ENCODE measurements at places on chromosomes 3 and 15. TPM values are rescaled to one million over a fixed set of nuclear protein-coding genes. Genes with fewer than 3 reads are reported as not detected.

The ITGA11 gene
- 4.4 TPM for polyA plus RNA-seq

The KCNAB1 gene
- polyA plus RNA-seq, result 3.2 TPM

The CYP1A2 gene
- 0.10 TPM for polyA plus RNA-seq

The DHX36 gene
- polyA plus RNA-seq, result 68.3 TPM

The SH3GL3 gene
- polyA plus RNA-seq, result 10.7 TPM

DNA sequence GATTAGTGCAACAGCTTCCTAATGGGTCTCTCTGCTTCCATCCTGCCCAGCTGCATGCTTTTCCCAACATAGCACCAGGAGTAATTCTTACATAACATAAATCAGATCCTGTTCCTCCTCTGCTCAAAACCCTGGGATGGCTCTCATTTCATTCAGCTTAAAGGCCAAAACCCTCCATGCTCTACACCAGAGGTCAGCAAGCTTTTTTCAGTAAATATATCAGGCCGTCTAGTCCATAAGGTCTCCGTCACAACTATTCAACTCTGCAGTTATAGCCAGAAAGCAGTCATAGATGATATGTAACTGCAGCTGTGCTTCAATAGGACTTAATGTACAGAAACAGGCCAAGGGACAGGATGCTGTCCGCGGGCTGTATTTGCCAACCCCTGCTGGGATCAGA is 202.8 kb upstream of the UBE2E2 start:
- no peak for DNase-seq

DNA sequence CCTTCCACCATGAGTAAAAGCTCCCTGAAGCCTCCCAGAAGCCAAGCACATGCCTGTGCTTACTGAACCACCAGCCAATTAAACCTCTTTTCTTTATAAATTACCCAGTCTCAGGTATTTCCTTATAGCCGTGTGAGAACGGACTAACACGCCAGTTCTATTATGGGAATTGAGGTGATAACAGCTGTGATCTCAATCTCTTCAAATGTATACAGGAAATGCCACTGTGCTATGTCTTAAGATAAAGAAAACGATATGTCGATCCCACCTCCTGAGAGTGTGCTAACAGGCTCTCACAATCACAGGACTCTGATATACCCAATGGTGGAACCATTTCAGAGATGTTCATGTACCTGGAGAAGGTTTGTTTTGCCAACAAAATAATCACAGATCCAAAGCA is 26.2 kb downstream of the CHSY1 start:
- DNase-seq, result no peak

GRCh38 chr3:37981348-37981664 is 9.3 kb upstream of the VILL start:
- no peak for DNase-seq

DNA sequence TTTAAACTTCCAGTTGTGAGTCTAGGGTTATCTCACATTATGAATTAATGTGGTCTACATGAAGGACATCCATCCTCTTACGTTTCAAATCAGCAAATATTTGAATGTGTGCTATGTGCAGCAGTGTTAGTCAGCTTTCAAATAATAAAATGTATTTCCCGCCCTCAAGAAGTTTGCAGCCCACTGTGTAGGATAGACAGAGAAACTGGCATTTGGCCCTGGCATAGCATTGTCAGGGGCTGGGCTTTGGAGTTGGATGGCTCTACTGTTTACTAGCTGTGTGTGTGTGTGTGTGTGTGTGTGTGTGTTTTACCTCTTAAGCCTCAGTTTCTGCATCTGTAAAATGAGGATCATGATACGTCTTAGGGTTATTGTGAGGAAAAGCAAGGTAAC is 400.5 kb upstream of the C2CD4B start:
- DNase-seq, result no peak

GRCh38 chr3:111963424-111963823 is 15.4 kb upstream of the ABHD10 start:
- no peak for DNase-seq

DNA sequence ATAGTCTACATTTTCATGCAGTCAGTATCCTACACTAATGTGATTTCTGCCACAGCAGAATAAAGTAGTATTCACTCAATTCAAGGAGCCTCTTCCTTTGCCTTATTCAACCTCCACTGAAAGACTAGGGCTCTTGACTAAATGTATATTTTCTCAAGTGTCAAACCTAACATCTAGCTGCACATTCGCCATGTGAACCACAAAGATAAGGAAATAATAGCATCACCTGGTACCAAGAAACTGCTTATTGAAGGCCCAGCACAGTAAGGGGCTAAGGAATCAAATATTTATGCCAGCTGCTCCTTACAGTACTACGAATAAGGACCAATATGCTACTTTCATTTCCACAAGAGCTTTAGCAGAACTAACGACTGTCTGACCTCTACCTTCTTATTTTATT is 1.3 kb downstream of the SRP14 start:
- DNase-seq, result no peak

DNA sequence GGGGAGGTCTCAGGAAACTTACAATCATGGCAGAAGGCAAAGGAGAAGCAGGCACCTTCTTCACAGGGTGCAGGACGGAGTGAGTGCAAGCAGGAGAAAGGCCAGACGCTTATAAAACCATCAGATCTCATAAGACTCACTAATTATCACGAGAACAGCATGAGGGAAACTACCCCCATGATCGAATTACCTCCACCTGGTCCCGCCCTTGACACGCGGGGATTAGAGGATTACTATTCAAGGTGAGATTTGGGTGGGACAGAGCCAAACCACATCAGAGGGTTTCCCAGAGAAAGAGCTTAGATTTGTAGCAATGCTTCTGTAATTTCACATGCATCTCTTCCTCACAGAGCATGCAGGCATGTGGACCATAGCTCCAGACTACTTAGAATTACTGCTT is 615.7 kb upstream of the UBE2E2 start:
- no peak for DNase-seq

DNA sequence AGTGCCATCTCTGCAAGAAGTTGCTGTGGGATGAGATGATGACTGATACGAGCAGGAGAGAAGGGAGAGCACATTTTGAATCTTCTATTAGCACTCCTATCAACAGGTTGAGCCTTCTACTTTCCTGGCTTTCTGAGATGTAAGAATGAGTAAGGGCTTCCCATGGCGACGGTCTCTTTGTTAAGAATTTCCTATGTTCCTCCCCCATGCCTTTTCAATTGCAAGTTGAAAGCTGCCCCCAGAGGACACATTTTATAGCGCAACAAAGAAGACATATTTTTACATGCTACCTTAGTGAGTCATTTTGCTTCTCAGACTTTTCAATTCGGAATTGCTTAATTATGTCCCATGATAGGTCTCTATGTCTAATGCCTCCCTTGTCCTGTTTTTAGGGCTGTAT is 71.3 kb upstream of the LRTM1 start:
- DNase-seq, result no peak

GRCh38 chr15:25869701-25870100 is 6.6 kb upstream of the ATP10A start:
- no peak for DNase-seq

- no peak for DNase-seq
Observed at GRCh38 chr3:172249039-172249438, 199.2 kb downstream of the GHSR start.

DNA sequence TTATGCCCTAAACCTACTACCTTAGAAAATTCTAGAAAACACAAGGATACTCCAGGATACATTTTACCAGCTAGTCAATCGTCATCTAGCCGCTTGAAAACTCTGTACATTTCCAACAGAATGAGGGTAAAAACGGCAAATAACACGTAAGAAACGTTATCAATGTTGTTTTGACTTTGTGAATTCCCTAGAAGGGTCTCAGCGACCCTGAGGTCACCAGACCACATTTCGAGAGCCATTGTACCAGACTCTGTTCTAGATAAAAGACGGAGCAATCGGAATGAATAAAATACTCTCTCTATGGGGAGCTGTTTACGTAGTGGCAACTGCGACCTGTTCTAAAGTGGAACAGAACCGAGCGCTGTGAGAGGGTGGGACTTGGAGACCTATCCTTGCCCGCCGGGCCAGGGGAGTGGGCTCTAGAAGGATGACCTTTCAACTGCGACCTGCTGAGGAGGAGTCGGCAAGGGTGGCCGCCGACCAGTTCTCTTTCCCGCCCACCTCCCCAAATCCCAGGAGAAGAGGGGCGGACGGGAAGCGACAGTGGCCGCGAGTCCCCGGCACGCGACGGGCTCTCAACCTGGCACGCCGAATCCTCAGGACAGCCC is 778 bp upstream of the AP4E1 start:
- no peak for DNase-seq

GRCh38 chr3:146585156-146585555 is 20.0 kb downstream of the PLSCR5 start:
- DNase-seq, result no peak

DNA sequence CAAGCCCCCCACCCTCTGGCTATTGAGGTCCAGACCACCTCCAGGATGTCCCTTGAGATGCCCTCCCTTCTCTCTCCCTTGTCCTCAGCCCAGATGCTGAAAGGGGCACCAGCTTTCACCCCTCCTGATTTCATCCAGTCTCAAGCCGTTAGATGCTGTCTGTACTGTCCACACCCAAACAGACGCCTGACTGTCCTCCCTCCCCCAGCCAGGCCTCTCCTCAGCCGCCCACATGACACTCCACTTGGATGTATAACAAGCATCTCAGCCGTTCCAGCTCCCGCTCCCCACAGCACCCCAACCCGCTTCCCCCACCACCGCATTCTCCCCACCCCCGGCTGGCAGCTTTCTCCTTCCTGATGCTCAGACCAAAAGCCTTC is 25.0 kb upstream of the CYP11A1 start:
- no peak for DNase-seq

All from left renal cortex interstitium (tissue), 4 donors.